Testis (tissue), 5 donors: ENCODE measurements at places on chromosomes 7 and 10.

GRCh38 chr7:88566162-88566729 lies 193.3 kb upstream of the ZNF804B start:
- peak; percentile 15 for DNase-seq

- DNase-seq: no peak
Measured at GRCh38 chr7:90772410-90772809, 176.3 kb downstream of the CDK14 start.

- no peak for DNase-seq
Measured at GRCh38 chr10:80909254-80909653, 371.6 kb downstream of the SH2D4B start.

- no peak for DNase-seq
Measured at GRCh38 chr10:6579183-6579903, 733 bp downstream of the PRKCQ start.

- no peak for DNase-seq
Measured at GRCh38 chr7:113339661-113340060, 221.3 kb upstream of the SMIM30 start.

GRCh38 chr10:28429573-28430216 lies 103.2 kb upstream of the WAC start:
- peak; percentile 54 for DNase-seq

GRCh38 chr10:34581801-34582532 lies 233.1 kb downstream of the PARD3 start:
- no peak for DNase-seq

DNA sequence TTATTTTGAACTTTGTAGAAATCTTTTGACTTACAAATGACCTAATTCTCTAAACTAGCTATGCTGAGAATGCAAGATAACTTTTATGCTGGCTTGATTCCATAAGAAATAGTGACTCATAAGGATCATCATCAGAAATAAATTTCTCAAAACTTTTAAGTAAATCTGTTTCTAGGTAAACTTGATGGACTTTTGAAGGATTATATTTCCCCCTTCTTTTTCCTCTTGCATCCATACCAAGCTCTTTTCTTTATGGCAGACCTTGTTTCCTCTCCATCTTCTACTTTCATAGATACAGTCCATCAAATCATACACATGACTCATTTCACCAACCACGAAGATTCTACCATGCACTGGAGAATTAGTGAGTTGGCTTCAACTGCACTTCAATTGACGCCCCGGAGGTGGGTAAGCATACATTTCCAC lies 336.3 kb downstream of the KCNMA1 start:
- no peak for DNase-seq
